ENCODE measurements at places on chromosomes 11 and 22.

DNA sequence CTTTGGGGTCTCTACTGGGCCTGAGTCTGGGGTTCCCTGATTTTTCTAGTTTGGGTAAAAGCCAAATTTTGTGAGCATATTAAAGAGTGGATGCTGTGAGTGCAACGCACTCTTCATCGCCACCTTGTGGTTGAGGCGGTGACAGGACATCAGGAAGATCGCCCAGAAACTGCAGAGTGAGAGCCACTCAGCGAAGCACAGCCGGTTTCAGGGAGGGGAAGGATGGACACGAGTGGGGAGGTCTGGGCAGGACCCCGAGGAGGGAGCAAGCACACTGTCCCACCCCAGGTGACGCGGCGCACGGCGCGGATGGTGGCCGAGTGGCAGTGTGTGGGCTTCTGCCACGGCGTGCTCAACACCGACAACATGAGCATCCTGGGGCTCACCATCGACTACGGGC is 9.1 kb downstream of the SELENOO start:
- peak; percentile 72 for DNase-seq

- DNase-seq, result no peak
Measured at GRCh38 chr11:64571410-64572091, 19.5 kb upstream of the SLC22A12 start.

- no peak for DNase-seq
Measured at GRCh38 chr11:33753304-33753967, 17.2 kb upstream of the CD59 start.

- DNase-seq, result no peak
Measured at GRCh38 chr11:116882386-116882785, 45.0 kb upstream of the APOA1 start.

DNA sequence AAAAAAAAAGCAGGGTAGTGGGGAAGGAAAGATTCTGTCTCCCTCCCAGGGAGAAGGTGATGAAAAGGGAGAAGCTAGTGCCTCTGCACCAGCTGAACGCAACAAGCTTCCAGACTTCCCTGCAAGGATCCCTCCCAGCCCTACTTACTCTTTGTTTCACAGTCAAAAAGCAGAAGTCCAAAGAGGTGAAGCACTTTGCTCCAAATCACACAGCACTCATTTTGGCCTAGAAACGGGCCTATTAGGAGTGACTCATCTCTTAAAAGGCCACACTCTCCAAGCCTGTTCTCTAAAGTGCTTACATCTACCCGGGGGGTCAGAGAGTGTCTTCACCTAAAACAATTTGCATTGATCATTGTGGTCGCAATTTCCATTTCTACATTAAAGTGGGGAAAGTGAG is 17.7 kb upstream of the GRK3 start:
- no peak for DNase-seq

GRCh38 chr11:114059278-114059983 is at the start of gene ZBTB16:
TSS of gene ZBTB16 (plus strand) at chr11:114059711. CDS start at chr11:114063301, 3,590 bp downstream.
- peak; percentile 74 for DNase-seq

GRCh38 chr11:126561327-126561893 is 205.9 kb downstream of the ST3GAL4 start:
- no peak for DNase-seq

DNA sequence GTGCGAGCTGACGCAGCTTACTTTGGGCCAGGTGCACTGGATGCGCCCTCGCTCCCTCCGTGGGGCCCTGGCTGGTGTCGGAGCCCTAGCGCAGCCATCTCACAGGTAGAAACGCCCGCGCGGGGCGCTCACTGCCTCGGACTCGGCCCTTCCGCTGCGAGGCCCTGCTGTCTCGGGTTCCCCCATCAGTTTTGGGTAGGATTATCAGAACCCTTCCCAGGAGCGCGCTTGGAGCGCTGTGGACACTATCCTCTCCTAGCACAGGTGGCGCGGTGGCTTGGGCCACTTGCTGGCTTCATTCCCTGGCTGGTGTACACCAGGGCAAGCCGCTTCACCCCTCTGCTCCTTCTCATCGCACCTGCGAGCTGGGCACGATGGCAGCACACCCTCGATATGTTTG is 35.7 kb upstream of the B3GAT1 start:
- no peak for DNase-seq

GRCh38 chr11:92826136-92826535 is 143.3 kb upstream of the MTNR1B start:
- DNase-seq, result no peak

DNA sequence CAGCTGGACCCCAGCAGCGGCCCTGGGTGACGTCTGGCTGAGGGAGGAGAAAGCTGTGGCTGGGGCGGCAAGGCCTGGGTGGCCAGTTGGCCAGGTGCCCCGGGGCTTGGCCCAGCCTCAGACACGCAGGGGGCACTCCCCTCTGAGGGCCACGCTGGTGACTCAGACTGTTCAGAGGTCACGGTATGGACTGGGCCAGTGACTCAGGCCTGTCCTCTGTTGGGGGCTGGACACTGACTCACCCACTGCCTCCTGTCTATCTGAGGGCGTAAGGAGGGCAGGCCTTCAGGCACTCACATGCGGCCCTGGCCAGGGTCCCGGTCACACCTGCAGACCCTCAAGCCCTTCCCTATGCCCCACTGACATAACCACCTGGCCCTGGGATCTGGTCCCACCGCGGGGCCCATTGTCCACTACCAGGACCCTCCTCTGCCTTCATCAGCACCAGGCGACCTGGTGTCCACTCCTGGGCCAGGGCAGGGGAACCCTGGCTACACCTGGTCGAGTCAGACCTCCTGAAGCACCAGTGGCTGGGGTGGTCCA is 3.7 kb upstream of the MUC5AC start:
- no peak for DNase-seq

GRCh38 chr11:68503251-68503687 is 42.7 kb downstream of the PPP6R3 start:
- DNase-seq, result no peak

GRCh38 chr11:8839957-8840945 is 70.7 kb upstream of the AKIP1 start:
- no peak for DNase-seq

DNA sequence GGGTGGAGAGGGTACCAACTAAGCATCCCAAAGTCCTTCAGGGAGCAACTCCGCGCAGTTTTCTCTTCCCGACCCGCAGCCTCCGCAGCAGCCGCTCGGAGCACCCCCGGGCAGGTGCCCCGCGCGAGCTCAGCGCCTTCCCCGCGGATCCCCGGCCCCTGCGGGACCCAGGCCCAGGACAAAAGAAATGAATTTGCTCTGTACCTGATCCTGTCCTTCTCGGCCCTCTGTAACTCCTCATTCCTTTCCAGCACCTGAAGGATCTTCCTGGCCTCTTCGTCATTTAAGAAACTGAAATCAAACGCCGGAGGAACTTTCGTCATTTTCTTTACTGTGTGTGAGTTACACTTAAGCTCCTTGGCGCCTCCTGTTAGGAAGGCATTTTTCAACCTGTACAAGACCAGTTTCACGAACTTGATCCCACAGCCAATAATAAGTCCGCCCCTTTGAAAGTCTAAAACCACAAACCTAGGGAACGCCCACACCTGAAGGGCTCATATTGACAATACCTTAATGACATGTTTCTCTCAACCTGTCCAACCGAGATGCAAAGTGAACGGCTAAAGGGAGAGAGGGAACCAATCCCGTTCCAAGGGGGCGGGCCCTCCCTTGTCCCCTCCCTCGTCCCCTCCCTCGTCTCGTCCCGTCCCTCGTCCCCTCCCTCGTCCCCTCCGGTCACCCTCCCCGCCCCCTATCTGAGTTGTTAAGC is at the start of gene EXPH5:
Gene EXPH5 (minus strand): TSS at position 555 of the 709 bp plus-strand sequence. CDS start 232 bp downstream, at position 323.
- DNase-seq, result peak; percentile 90

DNA sequence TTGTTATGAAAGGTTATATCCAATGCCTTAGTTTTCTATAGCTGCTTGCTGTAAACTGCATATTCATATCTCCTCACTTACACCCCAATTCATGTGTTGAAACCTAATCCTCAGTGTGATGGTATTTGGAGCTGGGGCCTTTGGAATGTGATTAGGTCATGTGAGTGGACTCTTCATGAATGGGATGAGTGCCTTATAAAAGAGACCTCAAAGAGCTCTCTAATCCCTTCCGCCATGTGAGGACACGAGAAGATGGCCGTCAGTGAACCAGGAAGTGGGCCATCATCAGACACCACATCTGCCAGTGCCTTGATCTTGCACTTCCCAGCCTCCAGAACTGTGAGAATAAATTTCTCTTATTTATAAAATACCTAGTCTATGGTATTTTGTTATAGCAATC is 79.3 kb downstream of the CYP2R1 start:
- no peak for DNase-seq

DNA sequence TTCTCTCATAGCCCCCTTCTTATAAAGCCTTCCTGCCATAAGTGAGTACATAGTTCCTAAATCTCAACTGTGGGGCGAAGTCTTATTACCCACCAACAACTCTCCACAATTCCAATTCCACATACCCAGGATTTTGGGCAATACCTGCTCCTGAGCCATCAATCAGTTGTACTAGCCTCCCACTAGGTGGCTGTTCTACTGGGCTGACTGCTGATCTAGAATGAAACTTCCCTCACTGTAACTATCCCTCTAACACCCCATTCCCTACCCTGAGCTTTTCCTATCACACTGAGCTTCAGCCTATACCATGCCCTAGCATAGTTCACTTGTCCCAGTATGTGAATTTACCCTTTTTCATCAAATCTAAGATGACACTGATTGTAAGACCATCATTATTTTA is 52.5 kb downstream of the RRAS2 start:
- DNase-seq, result no peak

DNA sequence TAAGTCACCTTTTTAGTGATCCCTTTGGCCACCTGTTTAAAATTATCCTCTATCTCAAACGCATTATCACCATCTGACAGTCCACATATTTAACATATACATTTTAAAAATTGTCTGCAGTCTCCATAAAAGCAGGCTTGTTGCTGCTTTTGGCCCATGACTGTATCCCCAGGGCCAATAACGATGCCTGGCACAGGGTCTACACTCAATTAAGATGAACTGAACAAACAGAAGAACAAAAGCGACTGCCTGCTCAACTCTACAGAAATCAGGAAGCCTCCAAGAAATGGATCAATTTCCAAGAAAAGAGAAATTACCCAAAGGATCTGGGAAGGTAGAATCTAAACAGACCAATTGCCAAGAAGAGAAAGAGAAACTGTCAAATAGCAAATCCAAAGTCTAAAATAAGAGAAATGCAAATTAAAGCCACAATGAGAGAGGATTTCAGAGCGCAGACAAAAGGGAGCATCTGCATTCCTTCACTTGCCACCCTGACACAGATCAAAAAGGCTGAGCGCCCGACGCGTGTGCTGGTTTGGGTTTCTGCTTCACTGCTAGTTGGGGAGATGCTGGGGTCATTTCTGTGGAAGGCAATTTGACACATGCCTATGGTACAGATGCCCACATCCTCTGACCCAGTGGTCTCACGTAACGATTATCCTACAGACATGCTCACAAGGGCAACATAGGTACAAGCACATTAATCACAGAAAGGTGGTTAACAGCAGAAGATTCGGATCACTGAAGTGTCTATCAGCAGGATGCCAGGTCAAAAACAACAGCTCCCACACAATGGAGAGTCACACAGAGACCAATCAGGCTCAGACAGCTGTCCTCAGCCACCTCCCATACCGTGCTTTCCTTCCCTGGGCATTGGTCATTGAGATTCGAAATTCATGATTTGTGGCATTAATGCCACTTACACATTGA is 55.9 kb downstream of the SHISAL1 start:
- no peak for DNase-seq

- DNase-seq, result no peak
Measured at GRCh38 chr11:111776398-111777093, 10.4 kb upstream of the PPP2R1B start.

DNA sequence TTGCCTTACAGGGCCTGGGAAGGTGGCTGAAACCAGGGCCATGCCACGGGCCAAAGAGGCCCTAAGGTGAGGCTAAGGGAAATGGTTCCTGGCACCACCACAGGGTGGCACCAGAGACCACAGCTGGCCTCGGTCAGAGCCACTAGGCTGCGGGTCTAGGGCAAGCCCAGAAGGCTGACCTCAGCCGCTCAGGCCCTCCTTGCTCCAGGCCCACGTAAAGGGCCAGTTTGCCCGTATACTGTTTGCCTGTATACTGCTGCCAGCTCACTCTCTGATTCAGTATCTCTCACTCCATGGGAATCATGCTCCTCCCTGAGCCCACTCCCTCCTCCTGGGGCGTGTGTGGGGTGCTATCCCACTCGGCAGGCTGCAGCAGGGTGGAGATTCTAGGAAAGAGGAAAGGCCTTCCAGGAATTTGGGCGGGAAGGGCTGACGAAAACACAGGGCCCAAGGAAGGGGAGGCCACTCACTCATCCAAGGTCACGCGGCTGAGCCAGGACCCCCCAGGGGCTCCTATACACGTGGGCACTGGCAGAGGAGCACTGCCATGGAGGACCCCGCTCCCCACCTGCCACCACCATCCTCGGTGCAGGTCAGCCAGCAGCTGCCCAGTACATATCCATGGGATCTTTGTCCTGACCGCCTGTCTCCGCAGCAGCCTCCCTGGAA is 62.4 kb downstream of the NECTIN1 start:
- DNase-seq, result peak; percentile 76

- no peak for DNase-seq
Measured at GRCh38 chr11:73404048-73404447, 27.8 kb downstream of the RELT start.

GRCh38 chr11:10594407-10594806 is 25.9 kb upstream of the LYVE1 start:
- DNase-seq, result no peak

DNA sequence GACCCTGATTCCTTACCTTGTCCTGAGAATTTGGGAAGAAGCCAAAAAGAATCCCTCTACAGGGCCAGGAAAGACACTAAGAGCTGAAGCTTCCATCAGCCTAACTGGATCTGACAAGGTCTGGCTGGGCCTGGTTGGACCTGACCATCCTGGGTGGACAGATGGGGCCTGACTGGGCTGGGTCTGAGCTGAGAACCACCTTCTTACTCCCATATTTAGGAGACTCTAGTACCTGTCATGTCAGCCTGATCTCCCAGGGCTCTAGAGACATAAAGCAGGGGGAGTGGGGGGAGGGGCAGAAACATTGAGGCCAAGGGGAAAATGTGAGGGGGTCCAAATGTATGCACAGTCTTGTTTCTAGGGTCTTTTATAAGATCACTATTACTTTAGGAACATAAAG is 129.9 kb downstream of the BUD13 start:
- no peak for DNase-seq

- DNase-seq, result no peak
Measured at GRCh38 chr11:72135891-72136683, 562 bp downstream of the FOLR3 start.

Measured in natural killer cell (primary cell).